ENCODE measurements at places on chromosomes 2 and 18.

GRCh38 chr18:35588995-35589394 is 7.5 kb downstream of the GALNT1 start:
- DNase-seq = no peak

GRCh38 chr2:235430366-235431083 is 63.3 kb upstream of the AGAP1 start:
- no peak for DNase-seq

- DNase-seq = no peak
These were observed 84.0 kb downstream of the MSH2 start for GRCh38 chr2:47486841-47487497.

DNA sequence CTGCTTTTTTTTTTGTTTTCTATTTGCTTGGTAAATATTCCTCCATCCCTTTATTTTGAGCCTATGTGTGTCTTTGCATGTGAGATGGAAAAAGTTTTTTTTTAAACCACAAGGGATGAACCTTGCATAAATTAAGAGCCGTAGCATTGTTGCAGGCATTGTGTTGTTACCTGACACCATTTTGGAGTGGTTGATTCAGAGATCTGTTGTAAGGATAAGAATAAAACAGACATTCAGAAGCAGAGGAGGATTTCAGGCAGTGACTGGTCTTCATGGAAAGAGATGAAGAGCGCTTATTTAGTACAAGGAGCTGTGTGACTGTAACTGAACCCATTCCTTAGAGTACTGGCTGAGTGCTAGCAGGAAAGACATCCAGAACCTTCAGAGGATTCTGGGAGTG is 101.2 kb downstream of the LTBP1 start:
- no peak for DNase-seq

DNA sequence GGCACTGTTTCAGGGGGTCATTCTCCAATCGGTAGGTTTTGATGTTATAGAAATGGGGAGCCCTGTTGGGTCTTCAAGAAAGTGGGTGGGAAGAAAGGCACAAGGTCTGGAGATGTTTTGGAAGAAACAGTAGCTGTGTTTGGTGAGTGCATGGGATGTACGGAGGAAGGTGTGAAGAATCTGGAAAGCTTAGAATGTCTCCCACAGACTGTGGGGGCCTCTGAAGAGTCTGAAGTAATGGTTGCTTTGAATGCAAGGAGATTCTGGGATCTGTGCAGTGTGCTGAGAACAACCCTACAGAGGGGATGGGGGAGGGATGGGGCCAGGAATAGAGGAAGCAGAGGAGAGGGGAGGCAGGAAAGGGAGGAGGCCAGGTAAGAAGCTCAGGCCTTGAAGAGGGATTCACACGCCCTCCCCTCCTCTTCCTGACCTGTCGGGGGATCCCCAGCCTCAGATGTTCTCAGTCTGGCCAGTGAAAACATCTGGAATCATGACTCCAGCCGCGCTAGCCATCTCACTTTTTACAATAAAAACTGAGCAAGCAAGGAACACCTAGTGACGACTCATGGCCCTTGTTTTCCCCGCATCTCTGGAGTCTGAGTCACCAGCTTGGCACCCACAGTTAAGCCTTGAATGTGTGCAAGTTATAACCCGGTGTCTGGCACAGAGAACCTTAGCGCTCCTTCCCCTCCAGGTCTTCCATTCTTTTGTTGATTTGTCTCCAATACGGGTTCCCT is 74.2 kb downstream of the SH3BP4 start:
- no peak for DNase-seq

DNA sequence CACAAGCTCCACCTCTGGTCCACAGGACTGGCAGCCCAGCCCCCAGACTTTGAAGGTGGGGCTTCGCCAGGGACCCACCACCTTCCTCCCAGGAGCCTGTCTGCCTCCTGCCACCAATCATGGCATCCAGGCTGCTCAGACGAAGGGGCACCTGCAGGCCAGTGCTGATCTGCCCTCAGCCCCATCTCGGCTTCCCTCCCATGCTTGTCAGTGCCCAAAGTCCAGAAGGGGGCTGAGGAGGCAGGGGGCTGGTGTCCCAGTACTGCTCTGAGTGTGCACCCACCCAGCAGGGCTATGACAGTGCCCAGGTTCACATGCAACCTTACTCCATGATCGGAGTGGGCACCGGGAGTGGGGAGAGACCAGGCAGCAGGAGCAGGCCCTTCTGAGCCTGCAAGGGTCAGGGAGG is 25.3 kb upstream of the RUFY4 start:
- DNase-seq = no peak

DNA sequence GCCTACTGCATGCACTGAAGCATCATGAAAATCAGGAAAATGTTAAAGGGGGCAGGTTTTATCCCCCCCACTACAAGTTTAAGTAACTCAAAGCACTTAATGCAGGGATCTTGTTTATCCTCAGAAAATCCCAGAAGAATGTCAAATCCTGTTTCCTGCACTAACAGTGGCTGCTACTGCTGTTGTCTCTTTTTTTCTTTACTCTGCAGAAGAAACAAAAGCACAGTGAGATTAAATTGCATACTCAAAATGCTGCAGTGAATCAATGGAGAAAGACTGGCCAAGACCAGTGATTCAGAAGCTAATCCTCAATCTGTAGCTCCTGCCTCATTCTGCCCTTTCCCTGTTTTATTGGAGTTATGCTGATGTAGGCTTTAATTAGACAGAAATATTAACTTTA is 332.3 kb upstream of the FIGN start:
- DNase-seq = no peak

DNA sequence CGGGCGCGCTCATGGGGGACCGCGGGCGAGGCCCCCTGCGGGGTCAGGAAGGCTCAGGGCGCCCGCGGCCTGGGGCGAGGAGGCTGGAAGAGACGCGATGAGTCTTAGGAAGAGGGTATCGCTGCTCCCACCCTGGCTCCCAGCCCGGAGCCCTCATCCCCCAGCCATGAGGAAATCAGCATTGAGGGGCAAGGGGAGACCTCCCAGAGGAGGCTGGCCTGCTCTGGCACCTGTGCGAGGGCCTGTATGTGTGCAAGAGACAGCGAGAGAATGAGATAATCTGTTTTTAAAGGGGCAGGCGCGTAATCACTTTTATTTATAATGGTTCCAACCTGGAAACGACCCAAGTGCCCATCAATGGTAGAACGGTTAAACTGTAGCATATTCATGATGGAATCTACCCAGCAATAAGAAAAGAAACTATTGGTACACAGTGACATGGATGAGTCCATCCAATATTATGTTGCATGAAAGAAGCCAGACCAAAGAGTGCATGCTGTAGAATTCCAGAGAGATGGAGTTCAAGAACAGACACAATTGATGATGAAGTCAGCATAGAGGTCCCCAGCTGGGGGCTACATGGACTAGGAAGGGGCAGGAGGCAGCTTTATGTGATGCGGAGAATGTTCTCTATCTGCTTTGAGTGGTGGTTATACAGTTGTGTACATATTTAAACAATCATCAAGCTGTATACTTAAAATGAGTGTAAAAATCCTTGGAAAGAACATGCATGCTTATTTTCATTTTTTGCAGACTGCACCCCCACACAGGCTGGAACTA is 14.4 kb downstream of the FBXO41 start:
- no peak for DNase-seq

DNA sequence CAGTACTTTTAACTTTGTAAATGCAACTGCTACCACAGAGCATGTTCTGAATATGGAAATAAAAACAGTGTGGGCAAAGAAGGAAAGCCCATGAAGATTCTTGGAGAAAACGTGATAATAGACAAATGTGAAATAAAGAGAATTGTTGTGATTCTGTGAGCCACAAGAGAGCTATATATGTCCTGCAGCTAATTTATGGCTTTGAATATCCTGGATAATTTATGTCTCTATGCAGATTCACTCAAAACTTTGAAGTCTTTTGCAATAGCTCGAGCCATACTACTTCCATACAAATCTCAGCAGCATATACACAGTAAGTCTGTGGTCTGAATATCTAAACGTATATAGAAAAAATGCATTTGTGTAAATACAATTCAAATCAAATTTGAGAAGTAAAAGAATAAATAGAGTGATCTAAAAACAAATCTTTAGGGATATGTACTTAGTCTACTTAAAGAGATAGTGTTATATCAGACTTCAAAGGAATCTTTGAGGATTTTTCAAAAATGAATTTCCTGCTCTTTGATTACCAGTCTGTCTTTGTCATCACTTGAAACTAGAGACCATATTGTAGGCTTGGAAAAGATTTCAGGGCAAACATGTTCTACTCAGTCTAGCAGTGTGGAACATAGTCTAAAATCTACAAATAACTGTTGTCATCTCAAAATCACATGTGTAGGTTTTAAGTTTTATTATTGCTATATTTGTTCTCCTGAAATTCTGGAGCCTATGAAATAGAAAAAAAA is 107.1 kb downstream of the CSRNP3 start:
- DNase-seq = no peak

DNA sequence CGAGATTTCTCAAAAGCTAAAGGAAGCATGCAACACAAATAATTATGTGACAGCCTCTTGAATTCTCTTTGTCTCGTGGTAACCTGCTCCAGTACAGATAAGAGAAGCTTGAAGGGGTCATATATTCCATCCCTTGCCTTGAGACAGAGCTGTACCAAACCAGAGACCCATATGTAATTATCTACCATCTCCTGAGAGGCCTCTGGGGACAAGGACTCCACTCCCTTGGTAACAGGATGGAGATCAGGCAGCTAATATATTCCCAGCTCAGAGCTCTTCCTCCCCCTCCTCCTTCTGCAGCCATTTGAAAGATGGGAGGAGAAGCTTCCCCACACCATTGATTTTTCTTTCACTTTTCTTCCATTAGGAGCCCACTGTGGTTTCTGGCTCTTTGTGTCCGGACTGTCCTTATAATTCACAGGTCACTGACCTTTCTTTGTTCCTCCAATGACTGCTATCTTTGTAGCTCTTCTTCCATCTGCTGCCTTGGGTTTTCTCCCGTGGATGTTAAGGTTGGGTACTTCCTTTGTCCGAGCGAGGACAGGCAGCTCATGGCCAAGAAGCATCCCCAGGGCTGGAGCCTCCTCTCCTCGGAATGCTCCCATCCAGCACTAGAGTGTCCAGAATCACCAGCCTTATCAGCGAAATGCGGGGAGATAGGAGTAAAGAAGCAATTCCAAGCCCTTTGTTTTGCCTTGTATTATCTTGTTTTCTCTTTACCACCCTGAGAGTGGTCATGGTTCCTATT is 72.6 kb upstream of the STPG4 start:
- DNase-seq = no peak

GRCh38 chr2:111173338-111173737 is 52.6 kb downstream of the BCL2L11 start:
- no peak for DNase-seq

GRCh38 chr2:119366161-119366648 is 429 bp downstream of the C2orf76 start:
- no peak for DNase-seq

DNA sequence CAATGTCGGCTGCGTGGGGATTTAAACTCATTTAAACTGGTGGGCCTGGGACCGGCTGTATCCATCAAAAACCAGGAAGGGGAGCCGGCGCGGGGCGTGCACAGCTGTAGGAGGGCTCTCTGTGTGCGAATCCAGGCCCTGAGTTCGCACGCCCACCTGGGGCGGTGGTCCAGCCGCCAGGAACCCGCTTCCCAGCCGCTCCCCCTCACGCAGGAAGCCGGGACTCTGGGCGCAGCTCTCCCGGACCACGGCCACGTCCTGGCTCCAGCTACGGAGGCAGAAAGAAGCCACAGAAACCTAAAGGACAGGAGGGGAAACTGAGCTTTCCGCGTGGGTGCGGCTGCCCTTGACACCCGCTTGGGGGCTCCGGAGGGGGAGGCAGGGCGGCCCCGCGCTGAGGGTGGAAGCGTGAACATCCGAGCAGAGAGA is 80.6 kb downstream of the GFPT1 start:
- DNase-seq = no peak

GRCh38 chr2:178553047-178553446 is 72.8 kb downstream of the PLEKHA3 start:
- no peak for DNase-seq

DNA sequence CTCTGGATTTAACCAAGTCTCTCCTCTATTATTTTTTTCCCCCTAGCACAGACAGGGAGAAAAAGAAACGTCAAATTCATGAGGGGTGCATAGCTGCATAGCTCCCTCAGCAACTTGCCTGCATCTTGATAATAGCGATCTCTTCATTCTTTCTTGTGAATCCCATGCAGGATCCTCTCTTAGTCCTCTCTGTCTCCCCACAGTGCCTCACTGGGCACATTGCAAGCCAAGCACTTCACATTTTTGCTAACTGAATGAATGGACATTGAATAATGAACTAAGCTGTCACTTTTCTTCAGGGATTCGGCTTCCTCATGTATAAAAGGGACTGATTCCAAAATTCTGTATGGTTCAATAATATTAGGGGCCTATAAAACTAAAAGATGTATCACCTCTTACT is 2.9 kb upstream of the EPB41L3 start:
- no peak for DNase-seq

DNA sequence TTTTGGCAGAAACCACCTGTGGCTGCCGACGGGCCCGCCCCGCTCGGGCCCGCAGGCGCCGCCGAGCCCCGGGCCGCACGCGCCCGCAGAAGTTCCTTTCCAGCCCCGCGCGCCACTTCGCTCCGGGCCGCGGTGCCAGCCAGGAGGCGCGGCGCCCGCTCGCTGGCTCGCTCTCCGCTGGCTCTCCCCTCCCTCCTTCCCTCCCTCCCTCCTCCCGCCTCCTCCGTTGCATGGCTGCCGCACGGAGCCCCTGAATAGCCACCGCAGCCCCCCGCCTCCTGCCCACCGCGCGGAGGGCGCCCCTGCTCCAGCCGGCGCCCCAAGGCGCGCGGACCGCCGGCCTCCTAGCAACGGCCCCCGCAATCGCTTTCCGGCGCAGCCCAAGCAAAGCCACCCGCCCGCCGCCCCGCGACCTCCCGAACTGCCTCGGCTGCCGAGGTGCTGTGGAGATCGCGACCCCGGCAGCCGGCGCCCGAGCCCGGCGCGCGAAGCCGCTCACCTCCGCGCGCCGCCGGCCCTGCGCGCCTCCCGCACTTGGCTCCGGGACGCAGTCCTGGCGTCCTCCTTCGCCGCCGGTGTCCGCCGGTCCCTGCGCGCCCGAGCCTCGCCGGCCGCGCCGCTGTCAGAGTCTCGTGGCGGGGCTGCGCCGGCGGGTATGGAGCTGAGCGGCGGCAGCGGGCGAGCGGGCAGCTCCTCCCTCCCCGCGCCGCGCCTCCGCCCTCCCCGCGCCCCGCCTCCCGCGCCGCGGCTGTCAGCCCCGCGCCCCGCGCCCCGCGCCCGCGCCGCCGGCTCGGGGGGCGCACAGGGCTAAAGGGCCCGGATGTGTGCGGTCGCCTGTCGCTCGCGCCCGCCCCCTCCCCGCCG is at the start of gene ZBTB7C:
TSS of gene ZBTB7C (minus strand) at position 657 of the 864 bp plus-strand sequence.
- no peak for DNase-seq

DNA sequence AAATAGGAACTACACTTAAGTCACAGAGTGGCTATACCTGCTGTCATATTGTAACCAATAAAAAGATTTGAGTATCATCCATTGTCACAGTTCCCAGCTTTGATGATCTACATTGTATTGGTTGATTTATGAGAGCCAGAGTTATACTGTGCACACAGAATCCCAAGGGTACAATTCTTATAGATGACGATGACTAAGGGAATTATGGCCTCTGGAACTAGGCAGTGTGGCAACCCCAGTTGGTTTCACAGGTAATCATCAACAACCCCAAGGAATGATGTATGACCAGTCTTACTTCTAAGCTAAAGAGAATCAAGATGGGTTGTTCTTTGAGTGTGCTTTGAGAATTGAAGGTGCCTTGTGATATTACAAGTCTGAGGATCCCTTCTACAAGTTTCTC is 217.3 kb downstream of the ETAA1 start:
- DNase-seq = no peak

- DNase-seq = no peak
These were observed 20.7 kb downstream of the FOSL2 start for GRCh38 chr2:28413152-28413898.
